Sigmoid colon (tissue), 7 donors: ENCODE measurements at places on chromosomes 2 and 18. TPM values are rescaled to one million over a fixed set of nuclear protein-coding genes. Genes with fewer than 3 reads are reported as not detected.

Gene RIOK3
- 71.3 TPM for polyA plus RNA-seq

Gene RAB6D
- 0.63 TPM for polyA plus RNA-seq

Gene MAP3K19
- not detected for polyA plus RNA-seq

Gene DSG1
- polyA plus RNA-seq = not detected

Gene C2orf92
- polyA plus RNA-seq = 4.2 TPM

Gene ACTR2
- polyA plus RNA-seq = 171 TPM

Gene TRABD2A
- 46.4 TPM for polyA plus RNA-seq

Gene INHA
- polyA plus RNA-seq = not detected

Gene APLF
- polyA plus RNA-seq = 0.69 TPM
